ENCODE measurements at places on chromosomes 7 and 10.

- no peak for DNase-seq
Observed at GRCh38 chr7:130622866-130623265, 45.7 kb downstream of the COPG2 start.

GRCh38 chr10:114372179-114372578, 32.1 kb downstream of the AFAP1L2 start:
- no peak for DNase-seq

GRCh38 chr10:125258676-125259075, 98.3 kb upstream of the CTBP2 start:
- no peak for DNase-seq

- no peak for DNase-seq
Observed at GRCh38 chr7:77561352-77561751, 24.3 kb downstream of the PTPN12 start.

DNA sequence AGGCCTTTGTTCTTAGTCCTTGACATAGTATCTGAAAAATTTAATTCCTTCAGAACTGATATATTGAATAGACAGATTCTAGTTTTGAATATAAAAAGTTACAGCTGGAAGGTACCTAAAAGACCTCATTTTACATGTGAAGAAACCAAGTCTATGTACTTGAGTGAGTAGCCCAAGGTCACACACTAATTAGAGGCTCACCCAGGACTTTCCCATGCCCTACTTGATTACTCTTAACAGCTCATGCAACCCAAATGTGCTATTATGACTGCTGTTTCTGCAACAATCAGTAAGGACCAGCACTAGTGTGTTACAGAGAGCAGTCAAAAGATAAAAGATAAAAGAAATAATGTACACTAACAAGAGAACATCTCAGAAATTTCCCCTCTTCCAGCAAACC, 40.7 kb upstream of the BET1 start:
- DNase-seq, result no peak

DNA sequence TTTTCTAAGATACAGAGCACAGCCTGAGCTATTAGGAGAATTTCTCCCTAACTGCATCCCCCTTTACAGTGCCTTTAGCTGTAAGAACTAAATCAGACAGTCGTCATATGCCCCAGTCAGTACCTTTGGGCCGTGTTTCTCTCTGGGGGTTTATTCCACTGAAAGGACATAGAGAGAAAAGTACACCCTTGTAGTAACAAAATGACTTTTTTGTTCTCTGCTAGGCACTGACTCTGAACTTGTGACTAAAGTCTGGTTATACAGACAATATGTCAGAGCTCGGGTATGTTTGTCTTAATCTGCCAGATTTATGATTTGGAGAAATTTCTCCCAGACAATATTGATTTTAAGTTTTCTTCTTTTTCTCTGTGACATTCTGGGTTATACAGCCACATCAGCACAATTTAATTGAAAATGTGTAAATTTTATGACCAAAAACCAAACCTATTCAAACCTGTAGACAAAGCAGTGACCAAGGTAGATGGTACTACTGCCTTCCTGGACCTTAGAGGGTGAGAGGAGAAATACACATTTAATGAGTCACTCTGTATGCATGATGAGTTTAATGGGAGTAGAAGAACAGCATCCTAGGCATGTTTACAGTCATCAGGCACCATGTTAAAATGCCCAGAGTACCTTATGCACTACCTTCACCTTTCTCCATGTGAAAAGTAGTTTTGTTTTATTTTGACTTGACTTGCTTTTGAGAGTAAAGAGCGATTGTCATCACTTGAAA, 156.1 kb upstream of the PLXDC2 start:
- DNase-seq, result peak; percentile 17

- no peak for DNase-seq
Observed at GRCh38 chr7:93146472-93147141, 1.6 kb downstream of the SAMD9L start.

- no peak for DNase-seq
Observed at GRCh38 chr10:44902941-44903545, 8.1 kb upstream of the TMEM72 start.

DNA sequence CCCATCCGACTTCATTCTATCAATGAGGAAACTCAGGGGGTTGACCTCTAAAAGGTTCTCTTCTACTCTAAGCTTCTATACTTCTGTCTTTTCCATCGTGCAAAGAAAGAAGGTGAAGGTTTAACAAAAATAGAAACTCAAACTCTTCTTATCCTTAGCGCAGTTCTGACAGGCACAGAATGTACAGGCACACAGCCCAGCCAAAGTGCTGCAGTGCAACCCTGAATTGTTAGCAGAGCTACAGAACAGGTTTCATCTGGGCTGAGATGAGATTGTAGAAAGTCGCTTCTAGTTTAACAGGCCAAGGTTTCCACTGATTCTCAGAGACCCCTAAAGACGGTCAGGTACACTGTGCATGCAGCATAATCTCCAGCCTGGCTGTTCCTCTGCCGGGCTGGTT, 79.3 kb upstream of the AFAP1L2 start:
- DNase-seq, result no peak

- DNase-seq, result peak; percentile 79
Observed at GRCh38 chr10:119020627-119020946, 8.9 kb upstream of the NANOS1 start.

DNA sequence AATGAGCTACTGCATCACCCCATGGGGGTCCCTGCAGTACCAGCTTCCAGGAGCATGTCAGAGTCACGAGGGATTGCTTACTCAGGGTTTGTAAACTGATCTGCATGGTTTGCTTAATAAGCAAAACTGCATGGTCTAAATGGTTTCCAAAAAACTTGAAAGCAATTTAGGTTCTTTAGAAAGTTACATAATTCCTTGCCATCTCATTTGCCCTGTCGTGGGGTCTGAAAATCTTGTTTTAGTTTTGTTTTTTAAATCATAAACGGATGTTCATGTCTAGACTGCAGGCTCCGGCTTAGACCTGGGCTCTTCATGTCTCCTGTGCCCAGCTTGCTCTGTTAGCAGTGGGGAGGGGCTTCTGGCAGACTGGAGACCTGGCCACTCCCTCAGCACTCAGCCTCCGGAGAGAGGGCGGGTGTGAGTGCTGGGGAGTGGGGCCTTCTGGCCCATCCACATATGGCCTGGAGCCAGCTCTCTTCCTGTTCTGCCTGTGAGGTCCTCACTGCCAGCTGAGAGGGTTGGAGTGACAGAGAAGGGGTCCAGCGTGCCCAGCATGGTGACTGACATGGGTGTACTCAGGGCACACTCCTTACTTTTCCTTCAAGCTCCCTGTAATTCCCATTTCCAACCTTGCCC, 17.5 kb downstream of the PRF1 start:
- peak; percentile 21 for DNase-seq
